Activated T-cell treated with anti-CD3 and anti-CD28 coated beads, Interleukin-2, amount 50 U/mL, for 72 hours (primary cell): ENCODE measurements at places on chromosomes 12 and 14.
A peak's percentile ranks its signal among the peaks of the same experiment; 100 is the strongest.

GRCh38 chr14:56423544-56423943 is 156.1 kb upstream of the TMEM260 start:
- H3K4me3 ChIP-seq = no peak overlapping the region

DNA sequence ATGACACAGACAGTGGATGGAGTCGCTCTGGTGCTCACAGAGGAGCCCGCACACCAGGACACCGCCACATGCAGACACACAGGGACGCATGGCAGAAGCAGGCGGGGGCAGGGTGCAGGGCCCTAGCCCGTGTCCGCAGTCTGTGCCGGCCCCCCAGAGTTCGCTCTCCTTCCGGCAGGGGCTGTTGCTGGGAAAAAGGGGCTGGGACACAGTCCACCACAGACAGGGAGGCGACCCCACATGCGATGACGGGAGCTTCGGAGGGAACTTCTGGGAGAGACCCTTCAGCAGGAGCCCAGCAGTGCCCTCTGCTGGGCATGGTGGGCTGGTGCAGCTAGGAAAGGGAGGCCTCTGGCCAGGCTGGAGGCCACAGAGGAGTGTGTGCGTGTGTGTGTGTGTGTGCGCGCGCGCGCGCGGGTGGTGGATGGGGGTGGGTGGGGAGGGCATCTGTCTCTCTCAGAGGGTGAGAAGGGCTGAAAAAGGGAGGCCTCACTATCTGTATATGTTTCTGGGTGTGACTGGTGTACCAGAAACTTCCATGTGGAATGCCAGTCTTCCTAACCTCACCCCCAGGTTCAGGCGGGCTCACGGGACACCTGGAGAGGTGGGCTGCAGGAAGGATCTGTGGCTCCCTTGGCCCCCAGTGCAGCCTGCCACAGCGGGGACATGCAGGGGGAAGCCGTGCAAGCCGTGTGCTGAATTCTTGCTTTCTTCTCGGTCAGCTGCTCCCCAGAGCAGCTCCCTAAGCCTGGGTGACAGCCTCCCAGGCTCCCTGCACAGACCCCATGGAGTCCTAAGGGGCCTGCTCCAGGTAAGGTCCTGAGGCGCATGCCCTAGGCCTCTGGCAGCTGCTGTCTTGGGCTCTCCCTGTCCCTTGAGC is 60.7 kb downstream of the PLEKHG3 start:
- no peaks in the 10 kb centered on the region for H3K27me3 ChIP-seq
- H3K4me3 ChIP-seq = peak overlapping the region; percentile 74
- peak; percentile 77 for DNase-seq
- H3K36me3 ChIP-seq = no peaks in the 10 kb centered on the region

DNA sequence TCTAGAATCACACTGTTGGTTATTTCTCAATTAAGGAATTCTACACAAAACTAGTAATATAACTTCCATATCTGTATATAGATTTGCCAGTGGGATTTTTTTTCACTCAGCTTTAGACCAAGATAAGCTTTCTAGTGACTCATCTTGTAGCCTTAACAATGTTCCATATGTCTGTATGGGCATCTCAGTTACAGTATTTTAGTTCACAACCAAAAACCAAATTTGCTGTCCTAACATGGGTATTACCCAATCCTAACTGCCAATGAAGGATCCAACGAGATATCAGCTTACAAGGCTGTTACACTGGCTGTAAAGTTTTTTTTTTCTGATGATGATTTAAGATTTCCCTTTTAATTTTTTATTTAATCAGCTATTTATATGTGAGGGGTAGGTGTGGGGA is 31.5 kb upstream of the KRR1 start:
- H3K27ac ChIP-seq = no peak overlapping the region
- no peak overlapping the region for H3K4me3 ChIP-seq

DNA sequence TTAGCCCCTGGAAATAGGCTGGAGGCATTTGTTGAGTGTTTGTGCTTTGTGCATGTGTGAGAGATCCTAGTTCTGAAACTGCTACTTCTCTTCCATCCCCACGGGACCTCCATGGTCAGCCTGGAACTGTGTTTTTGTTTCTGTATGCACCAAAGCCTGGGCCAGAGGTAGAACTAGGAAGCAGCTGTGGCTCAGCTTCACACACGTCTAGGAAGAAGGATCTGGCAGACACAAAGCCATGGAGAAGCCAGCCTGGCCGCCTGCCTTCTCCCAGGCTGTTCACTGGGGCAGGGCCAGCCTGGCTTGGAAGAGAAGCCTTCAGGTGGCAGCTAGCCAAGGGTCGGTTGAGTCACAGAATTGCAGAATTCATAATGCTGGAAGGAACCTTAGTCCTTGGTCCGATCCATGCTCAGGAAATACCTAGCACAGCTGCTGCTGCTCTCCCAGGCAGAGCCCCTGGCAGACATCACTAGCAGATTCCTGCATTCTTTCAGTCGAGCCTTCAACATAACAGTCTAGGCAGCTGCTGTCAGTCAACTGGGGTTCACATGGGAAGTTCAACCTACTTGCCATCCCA is 27.0 kb downstream of the RIN3 start:
- H3K4me1 ChIP-seq = peaks cover 38% of the 10 kb centered on the region
- no peaks in the 10 kb centered on the region for H3K27me3 ChIP-seq
- H3K36me3 ChIP-seq = no peaks in the 10 kb centered on the region
- H3K4me3 ChIP-seq = no peak overlapping the region

GRCh38 chr14:104860414-104860813 is 4.7 kb upstream of the CEP170B start:
- no peak overlapping the region for H3K27ac ChIP-seq
- H3K27me3 ChIP-seq = peaks cover 17% of the 10 kb centered on the region
- H3K4me3 ChIP-seq = no peak overlapping the region
- no peak for DNase-seq

- peaks cover 21% of the 10 kb centered on the region for H3K4me1 ChIP-seq
- H3K36me3 ChIP-seq = peaks cover 2% of the 10 kb centered on the region
- H3K27ac ChIP-seq = no peak overlapping the region
- H3K4me3 ChIP-seq = no peak overlapping the region
- DNase-seq = peak; percentile 6
- no peaks in the 10 kb centered on the region for H3K27me3 ChIP-seq
Observed at GRCh38 chr14:105492971-105493871, 2.2 kb downstream of the TEDC1 start.

GRCh38 chr12:18861287-18861858 is 123.5 kb downstream of the CAPZA3 start:
- H3K27me3 ChIP-seq = peaks cover 5% of the 10 kb centered on the region
- no peak overlapping the region for H3K27ac ChIP-seq
- no peaks in the 10 kb centered on the region for H3K4me1 ChIP-seq
- H3K4me3 ChIP-seq = no peak overlapping the region
- DNase-seq = no peak

GRCh38 chr14:63453443-63453936 is 89.7 kb downstream of the PPP2R5E start:
- no peak for DNase-seq
- peaks cover 6% of the 10 kb centered on the region for H3K4me1 ChIP-seq
- no peak overlapping the region for H3K4me3 ChIP-seq
- no peaks in the 10 kb centered on the region for H3K36me3 ChIP-seq
- no peak overlapping the region for H3K27ac ChIP-seq

- no peaks in the 10 kb centered on the region for H3K27me3 ChIP-seq
- H3K4me1 ChIP-seq = no peaks in the 10 kb centered on the region
- H3K36me3 ChIP-seq = no peaks in the 10 kb centered on the region
- H3K27ac ChIP-seq = no peak overlapping the region
Observed at GRCh38 chr14:35883677-35884293, 57.6 kb downstream of the BRMS1L start.

- no peaks in the 10 kb centered on the region for H3K36me3 ChIP-seq
- H3K27ac ChIP-seq = no peak overlapping the region
- peak; percentile 74 for DNase-seq
- peaks cover 18% of the 10 kb centered on the region for H3K27me3 ChIP-seq
Observed at GRCh38 chr14:88492272-88493089, 62.3 kb downstream of the PTPN21 start.

- H3K27ac ChIP-seq = no peak overlapping the region
- no peaks in the 10 kb centered on the region for H3K36me3 ChIP-seq
- H3K4me3 ChIP-seq = no peak overlapping the region
- DNase-seq = no peak
- H3K27me3 ChIP-seq = no peaks in the 10 kb centered on the region
Observed at GRCh38 chr14:84991021-84991420, 538.9 kb upstream of the FLRT2 start.

DNA sequence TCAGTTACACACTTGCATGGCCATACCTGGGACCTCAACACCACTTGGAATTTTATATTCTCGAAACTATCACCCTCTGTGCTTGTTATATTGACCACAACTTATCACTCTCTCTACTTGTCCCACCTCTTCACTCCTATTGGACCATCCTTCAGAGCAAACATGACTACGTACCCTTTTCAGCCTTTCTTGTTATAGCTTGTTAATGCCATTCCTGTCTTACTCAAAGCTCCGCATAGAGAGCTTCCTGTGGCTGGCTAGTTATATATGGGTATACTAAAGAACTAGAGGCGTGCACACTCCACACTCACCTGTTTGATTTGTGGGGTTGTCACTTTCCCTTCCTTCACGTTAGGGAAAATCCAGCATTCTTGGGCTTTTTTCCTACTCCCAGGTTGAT is 26.3 kb upstream of the FRS2 start:
- H3K36me3 ChIP-seq = no peaks in the 10 kb centered on the region
- no peak overlapping the region for H3K27ac ChIP-seq
- H3K27me3 ChIP-seq = no peaks in the 10 kb centered on the region
- DNase-seq = no peak
- no peaks in the 10 kb centered on the region for H3K4me1 ChIP-seq
- H3K4me3 ChIP-seq = no peak overlapping the region
